ENCODE measurements at places on chromosomes 3 and 15. TPM values are rescaled to one million over a fixed set of nuclear protein-coding genes. Genes with fewer than 3 reads are reported as not detected.

DNA sequence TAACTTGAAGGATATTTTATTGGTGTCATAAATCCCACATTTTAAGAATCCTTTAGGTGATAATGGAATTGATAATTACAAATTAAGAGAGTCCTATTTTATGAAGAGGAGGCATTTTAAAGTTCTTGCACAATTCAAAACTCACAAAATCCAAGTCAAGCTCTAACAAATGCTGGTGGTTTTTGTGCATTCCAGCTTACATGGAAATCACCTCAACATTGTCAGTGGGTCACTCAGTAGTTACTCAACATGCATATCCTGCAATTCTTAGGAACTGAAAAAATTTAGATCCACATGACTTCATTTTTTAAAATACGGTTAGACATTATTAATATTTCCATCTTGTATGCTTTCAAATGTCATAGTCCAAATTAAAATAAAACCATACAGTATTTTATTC, 487.2 kb downstream of the CNTN3 start:
- no peak for DNase-seq

DNA sequence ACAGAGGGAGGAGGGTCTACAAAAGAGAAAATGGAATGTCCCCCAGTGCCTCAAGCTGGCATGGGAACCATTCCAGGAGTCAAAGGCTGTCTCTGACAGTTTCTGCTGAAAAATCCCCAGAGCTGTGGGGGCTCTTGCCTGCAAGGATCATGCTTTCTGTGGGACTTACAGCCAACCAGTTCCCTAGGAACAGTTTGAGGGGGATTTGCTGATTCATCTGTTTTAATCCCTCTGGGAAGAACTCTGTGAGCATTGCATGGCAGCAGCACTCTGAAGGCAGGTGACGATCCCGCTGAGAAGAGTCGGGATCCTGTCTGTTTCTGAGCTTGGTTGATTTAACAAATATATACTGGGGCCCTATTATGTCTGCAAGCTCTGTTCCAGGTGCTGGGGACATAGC, 176.0 kb downstream of the SSR3 start:
- DNase-seq: no peak

- DNase-seq: no peak
These were observed 414.7 kb upstream of the NAALADL2 start for GRCh38 chr3:174444391-174444790.

The MAPK6 gene
- total RNA-seq: 188 TPM

DNA sequence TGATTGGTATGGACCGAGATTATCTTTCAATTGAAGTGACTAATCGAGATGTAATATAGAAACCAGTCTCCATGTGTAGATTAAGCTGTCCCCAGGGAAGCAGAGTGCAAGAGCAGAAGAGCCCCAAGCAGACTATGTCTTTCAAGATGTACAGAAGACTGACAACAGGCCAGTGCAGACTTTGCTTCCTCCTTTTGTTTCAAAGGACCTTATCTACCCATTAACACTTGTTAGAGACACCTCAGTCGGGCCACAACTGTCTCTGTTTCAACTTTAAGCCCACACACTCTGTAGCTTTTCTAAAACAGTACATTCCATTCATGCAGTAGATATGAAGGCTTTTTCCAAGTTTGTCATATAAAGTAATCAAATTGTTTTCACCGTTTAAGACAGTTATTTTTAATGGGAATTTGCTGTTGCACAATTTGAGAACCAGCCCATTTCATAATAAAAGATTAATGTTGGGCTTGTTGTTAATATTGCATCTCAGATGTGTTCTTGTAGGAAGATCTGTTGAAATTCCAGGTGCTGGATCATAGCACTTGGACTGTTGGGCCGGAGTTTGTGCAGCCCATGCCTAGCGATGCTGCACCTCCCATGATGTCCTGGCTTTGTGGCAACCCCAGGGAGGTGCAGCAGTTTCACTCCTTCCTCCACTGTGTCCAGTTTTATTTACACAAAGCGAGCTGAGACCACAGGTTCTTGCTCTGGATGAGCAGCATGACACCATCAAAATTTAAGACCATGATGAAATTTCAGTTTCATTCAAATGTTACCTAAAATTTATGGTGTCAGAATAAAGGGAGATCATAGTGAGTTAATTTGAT, 12.4 kb downstream of the GORASP1 start:
- DNase-seq: no peak

- DNase-seq: no peak
These were observed 215.4 kb downstream of the THSD4 start for GRCh38 chr15:71330638-71331162.

DNA sequence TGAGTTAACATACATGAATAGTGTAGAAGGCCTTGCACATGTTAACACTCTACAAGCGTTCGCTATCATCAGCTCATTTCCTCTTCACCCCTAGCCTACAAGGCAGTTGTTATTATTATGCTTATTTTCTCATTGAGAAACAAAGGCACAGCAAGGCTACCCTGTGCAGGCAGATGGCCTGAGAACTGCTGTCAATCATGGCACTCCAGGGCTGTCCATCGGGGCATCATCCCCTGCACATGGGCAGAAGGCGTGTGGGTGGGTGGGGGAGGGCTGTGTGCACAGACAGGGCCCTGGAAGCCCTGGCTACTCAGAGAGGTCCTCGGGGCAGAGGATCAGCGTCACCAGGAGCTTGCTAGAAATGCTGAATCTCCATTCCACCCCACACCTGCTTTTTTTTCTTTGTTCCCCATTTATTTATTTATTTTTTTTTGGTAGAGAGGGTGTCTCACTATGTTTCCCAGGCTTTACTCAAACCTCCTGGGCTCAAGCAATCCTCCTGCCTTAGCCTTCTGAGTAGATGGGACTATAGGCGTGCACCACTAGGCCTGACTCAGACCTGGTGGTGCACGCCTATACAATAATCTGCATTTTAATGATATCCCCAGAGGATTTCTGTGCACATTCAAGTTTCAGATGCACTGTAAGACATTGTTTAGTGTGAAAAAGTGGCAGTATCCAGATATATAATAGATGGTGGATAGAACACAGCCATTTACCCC, 9.6 kb upstream of the ZXDC start:
- DNase-seq: no peak

DNA sequence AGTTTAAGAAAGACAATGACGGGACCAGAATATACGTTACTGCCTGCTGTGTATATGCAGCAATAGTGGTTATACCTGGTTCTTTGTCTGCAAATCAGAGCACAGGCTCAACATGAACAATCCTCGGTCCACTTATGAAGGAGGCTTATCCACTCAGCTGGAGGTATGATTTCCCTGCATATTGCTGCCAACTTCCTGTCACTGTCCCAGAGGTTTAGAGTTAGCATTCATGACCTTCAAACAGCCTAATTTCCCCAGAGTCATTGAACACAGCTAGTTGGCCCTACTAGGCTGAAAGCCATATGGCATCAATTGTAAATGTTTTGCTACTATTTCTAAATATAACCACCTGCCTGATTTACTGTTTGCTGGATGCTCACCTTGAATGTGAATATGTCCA, 224.9 kb upstream of the ZNF717 start:
- no peak for DNase-seq

DNA sequence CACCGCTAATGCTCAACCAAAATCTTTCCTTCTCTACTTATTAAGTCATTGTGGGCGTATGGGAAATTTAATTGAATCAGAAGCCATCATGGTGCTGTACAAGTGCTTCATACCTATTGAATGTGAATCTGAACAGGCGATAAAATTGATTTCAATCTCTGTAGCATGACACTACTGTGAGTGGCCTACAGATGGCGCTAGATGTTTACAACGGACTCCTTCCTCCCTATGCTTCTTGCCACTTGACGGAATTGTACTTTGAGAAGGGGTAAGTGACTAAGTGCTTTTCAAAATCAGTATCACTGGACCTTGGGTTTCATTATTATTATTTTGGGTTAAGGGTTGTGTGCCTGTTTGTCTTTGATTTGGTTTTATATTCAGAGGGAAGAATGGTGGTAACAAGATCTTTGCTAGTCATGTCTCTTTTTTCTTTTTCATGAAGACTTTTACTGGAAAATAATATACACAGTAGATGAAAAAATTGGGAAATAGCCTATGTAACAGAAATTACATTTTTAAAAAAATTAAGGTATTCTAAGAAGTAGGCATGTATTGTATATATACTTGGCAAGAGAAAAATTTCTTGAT, 35.4 kb downstream of the ACP3 start:
- peak; percentile 53 for DNase-seq

GRCh38 chr3:106184540-106185457, 316.0 kb upstream of the CBLB start:
- DNase-seq: no peak

DNA sequence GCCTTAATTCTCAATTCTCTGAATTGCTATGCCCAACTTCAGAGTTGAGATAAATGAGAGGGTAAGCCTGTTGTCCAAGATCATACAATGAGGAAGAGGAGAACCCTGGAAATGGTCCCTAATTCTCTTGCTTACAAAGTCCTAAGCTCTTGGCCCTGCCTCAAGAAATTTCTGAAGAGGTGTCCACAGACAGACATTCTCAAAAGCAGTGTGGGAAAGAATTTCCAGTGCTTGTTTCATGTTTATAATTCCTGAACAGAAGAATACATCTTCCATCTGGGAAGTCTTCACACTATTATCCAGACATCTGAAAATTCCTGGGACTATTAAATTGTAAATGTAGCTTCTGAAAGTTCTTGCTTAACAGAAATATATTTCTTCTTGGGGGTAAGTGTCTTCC, 166.8 kb upstream of the LRTM1 start:
- no peak for DNase-seq

- DNase-seq: no peak
These were observed 688.3 kb upstream of the NECTIN3 start for GRCh38 chr3:110383356-110383755.

DNA sequence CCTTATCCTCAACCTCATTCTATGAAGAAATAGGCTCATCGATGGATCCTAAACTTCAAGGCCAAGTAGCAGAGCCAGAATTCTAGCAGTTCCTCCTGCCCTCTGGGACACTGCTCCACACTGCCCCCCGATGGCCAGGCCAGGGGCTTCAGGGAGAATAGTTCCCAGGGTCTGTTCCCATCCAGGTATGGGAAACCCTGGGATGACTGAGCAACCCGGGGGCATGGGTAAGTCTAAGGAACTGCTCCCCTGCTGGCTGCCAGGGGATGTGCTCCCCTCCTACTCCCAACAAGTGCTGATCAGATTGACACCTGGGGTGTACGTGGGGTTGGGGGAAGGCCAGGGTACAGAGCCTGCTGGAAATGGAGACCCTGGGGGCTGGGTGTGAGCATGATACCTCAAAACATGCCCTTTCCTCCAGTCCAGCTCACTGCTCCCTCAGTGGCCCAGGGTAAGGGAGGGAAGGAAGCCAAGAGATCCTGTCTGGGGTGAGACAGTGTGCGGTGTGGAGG, 7.6 kb downstream of the ULK3 start:
- peak; percentile 70 for DNase-seq

GRCh38 chr3:107753494-107753893, 230.7 kb downstream of the BBX start:
- peak; percentile 47 for DNase-seq

GRCh38 chr3:134638385-134639030, 12.3 kb downstream of the KY start:
- DNase-seq: no peak

The NOP10 gene
- 239 TPM for total RNA-seq

DNA sequence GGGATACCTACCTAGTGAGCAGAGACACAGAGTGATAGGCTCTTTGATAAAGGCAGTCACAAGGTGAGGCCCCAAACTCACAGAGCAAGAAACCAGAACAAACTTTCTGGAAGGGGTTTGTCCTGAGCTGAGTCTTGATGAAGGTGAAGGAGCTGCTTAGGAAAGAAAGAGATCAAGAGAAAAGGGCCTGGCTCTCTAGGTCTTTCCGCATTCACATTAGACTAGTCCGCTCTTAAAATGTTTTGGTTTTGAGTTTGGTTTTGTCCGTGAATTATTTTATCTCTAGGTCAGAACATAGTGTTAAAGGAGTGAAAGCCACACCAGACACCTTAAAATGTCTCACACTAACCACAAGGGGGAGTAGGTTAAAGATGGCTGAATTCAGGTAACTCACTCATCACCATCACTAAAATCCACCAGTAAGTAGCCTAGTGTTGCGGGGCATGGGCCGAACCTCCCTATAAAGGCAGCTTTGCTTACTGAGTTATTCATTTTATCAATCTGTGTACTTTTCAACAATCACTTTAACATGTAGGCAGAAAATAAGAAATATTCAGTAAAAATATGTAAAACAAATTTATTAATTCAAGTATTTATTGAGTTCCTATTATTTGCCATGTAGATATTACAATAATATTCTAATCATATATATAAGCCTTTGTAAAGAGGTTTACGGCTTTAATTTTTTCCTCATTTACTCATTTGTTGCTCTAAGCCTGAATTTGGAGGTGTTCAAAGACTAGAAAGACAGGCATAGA, 121.5 kb upstream of the TSC22D2 start:
- peak; percentile 44 for DNase-seq

The VILL gene
- 4.0 TPM for total RNA-seq

The CPEB1 gene
- 0.07 TPM for total RNA-seq

DNA sequence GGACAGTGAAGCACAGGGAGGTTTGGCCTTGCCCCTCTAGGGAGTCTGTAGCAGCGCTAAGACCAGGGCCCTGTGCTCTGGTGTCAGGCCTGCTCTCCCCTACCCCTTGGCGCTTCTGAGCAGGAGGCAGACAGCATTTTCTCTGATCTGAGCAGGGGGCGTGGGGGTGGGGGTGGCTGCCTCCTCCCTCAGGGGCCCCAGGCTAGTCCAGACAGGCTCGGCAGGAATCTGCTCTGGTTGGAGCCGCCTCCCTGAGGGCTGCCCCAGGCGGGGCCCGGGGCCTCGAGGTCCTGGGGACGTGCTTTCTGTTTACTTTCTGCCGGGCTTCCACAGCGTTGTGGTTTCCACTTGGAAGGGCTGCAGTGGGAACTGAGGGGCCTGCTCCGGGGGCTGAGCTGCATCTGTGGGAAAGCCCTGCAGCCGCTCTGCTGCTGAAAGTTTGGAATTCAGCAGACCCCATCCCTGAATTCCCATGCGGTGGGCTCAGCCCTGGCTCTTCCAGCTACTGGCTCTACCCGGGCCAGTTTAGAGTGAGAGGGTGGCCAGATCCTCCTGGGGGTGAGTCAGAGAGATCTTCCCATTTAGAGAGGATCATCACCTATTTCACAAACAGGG, 105.4 kb downstream of the LINGO1 start:
- peak; percentile 70 for DNase-seq

GRCh38 chr3:70855149-70855548, 542.7 kb upstream of the MDFIC2 start:
- no peak for DNase-seq

DNA sequence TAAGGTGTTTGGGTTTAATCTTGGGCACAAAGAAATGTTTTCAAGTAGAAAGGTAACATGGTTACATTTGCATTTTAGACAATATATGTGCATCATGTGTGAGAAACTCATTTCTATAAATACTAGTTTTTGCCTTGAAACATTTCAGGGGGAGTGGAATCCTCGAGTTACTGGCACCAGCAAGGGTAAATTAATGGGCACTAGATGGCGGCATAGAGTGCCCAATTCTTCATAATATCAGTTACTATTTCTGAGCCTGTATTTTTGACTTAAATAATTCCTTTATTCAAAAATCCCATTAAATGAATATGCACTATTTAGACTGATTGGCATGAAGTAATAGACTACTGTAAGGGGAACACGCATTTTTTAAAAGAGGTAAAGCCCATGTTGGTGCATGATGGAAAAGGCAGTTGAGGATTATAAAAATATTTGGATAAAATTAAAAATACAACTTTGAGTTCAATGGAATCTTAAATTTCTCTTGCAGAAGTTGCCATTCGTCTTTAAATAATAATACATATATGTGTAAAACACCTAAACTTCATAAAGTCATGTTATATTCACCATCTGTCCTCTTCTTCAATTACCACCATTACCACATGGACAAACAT, 106.3 kb downstream of the ZBTB20 start:
- peak; percentile 7 for DNase-seq

GRCh38 chr3:117786349-117786748, 1076.8 kb downstream of the TUSC7 start:
- DNase-seq: no peak

- DNase-seq: peak; percentile 15
These were observed 278.8 kb downstream of the FOXP1 start for GRCh38 chr3:71304684-71305083.

Data from HepG2 (cell line).